ENCODE measurements at places on chromosomes 7 and 10.

GRCh38 chr10:130479926-130480325, 343.7 kb downstream of the GLRX3 start:
- DNase-seq = no peak

DNA sequence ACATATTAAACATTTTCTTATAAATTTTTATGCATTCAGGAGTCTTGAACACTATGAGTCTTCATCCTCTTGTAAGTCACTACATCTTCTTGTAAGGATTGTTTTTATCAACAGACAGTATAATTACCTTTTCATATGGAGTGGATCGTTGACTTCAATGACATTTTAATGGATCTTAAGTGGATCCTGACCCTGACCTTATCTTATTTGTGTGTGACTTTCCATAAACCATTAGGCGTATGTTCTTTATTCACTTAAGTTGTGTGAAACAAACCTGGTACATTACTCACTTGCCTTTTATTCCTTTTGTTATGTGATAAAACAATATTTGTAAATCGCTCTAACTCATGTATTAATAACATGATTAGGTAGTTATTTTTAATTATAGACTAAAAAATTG, 18.5 kb upstream of the SEMA3C start:
- no peak for DNase-seq

GRCh38 chr10:110040767-110041478, 33.1 kb downstream of the ADD3 start:
- DNase-seq = no peak

- DNase-seq = no peak
Observed at GRCh38 chr10:77105761-77106221, 531.8 kb downstream of the KCNMA1 start.

DNA sequence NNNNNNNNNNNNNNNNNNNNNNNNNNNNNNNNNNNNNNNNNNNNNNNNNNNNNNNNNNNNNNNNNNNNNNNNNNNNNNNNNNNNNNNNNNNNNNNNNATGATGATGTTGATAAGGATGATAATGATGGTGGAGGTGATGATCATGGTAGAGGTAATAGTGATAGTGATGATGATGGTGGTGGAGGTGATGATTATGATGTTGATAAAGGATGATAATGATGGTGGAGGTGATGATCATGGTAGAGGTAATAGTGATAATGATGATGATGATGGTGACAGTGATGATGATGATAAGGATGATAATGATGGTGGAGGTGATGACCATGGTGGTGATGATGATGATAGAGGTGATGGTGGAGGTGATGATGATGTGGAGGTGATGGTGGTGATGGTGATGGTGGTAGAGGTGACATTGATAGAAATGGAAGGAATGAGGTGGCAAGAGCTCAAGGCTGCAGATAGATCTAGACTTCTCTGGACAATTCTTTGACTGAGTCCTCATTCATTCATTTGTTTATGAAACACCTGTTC, 47.8 kb downstream of the FAM20C start:
- no peak for DNase-seq

GRCh38 chr7:131111081-131111576, 216.5 kb upstream of the MKLN1 start:
- DNase-seq = peak; percentile 45

DNA sequence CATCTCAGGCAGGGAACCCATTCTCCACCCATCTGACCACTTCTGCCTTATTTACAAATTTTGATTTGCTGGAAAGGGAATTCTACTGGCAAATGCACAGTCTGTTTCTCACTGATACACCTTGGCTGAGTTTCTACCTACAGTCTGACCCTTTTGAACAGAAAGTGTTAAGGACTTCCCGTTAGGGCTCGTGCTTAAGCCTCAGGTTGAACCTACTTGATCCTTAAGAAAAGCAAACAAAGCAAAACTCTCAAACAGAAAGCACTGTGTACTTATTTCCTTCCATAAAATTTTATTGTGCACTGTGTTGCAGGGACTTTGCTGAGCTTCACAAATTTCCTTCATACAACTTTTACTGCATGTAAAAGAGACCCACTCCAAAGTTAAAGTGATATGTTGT, 367.8 kb downstream of the NRG3 start:
- DNase-seq = peak; percentile 34

DNA sequence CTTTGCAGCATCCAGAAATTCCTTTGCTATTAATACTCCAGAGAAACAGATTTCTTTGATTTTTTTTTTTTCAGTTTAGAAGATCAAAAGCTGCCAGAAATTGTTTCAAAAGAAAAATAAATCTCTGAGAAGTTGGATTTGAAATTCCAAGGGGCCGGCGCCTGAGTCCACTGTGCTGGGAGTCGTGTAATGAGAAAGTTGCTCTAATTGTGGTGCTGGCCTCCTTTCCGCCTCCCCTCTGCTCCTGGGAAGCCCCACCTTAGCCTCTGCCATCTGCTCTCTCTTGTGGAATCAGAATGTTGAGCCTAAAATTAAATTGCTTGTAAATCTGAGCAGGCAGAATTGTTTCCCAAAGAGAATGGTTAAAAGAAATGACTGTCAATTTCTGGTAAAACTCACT, 93.3 kb downstream of the EMX2 start:
- DNase-seq = no peak

GRCh38 chr10:78225594-78225993, 191.9 kb downstream of the RPS24 start:
- no peak for DNase-seq

DNA sequence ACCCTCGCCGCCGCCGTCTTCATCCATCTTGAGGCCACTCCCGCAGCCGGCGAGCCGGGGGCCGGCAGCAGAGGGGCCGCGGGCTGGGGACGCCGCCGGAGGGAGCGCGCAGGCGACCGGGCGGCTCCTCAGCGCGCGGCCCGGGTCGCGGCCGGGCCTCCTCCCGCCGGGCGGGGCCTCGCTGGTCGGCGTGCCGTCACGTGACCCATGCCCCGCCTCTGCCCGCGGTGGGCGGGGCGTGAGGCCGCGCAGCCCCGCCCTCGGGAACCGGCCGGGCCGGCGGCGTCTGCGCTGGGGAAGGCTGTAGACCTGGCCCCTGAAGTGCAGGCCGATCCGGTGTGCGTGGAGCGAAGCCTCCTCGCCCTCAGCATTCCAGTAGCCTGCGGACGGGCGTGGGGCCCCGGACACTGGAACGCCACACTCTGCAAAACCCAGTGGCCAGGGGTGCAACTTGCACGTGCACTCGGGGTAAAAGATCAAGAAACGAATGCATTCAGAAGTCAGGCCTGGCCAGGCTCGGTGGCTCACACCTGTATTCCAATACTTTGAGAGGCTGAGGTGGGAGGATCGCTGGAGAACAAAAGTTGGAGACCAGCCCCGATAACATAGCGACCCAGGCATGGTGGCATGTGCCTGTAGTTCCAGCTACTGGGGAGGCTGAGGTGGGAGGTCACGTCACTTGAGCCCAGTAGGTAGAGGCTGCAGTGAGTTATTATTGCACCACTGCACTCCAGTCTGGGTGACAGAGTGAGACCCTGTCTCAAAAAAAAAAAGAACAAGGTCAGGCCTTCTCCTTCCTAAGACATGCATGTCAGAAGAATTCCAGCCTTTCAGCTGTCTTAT, at the start of gene CYTH3:
CYTH3 (minus strand) TSS at position 144 of the 843 bp plus-strand sequence; CDS start at position 27, 117 bp downstream.
- DNase-seq = peak; percentile 69

GRCh38 chr7:152924826-152925411, 165.4 kb downstream of the ACTR3B start:
- DNase-seq = no peak

DNA sequence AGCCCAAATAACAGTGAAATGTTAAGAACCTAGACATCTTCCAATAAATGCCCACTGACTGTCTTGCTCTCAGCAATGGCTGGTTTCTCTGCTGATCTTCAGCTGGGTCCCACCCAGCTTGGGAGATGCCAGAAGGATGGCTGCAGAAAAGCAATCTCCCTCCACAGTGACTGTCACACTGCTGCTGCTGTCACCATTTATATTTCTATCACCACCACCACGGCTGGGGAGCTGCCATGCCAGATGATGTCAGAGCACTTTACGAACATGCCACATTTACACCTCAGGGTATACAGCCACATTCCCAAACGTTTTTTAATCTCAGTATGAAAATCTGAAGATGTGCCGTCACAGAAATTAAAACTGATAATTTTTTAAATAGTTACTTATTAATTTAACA, 29.8 kb upstream of the FRMD4A start:
- no peak for DNase-seq

GRCh38 chr7:116509982-116510579, 10.5 kb downstream of the CAV2 start:
- no peak for DNase-seq

DNA sequence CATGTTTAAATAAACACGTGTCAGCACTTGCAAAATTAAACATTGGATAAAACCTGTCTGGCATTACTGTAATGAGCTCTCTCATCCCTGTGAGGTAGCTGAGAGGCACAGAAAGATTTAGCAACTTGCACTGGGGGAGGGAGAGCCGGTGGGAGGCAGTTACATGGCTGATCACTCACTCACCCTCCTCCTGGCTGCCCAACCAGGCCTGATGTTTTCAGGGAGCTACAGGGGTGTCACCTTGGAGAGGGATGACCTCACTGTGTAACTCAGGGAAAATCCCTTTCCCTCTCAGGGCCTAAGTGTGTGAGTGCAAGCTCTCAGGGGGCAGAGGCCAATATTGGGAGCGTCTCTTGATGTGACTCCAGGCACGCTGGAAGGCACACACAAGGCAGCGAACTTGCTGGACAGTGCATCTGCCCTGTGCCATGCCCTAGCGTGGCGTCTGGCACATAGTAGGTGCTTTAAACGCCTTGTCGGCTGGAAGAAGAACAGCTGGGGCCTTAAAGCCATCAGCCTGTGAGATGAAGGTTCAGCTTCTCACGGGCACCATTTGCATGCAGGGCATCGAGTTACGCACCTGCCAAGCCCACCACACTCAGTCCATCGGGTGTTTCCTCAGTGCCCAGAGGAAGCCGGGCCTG, 51.1 kb downstream of the ELFN1 start:
- DNase-seq = no peak

DNA sequence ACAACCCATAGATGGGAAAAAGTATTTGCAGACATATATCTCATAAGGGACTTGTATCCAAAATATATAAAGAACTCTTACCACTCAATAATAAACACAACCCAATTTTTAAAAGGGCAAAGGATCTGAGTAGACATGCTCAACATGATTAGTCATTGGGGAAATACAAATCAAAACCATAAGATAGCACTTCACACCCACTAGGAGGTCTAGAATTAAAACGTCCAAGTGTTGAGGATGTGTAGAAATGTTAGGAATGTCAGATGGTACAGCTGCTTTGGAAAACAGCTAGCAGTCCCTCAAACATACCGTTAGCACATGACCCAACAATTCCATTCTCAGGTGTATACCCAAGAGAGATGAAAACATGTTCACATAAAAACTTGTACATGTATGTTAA, 8.3 kb downstream of the PSTK start:
- no peak for DNase-seq

- no peak for DNase-seq
Observed at GRCh38 chr7:25927626-25927978, 224.4 kb upstream of the NFE2L3 start.

DNA sequence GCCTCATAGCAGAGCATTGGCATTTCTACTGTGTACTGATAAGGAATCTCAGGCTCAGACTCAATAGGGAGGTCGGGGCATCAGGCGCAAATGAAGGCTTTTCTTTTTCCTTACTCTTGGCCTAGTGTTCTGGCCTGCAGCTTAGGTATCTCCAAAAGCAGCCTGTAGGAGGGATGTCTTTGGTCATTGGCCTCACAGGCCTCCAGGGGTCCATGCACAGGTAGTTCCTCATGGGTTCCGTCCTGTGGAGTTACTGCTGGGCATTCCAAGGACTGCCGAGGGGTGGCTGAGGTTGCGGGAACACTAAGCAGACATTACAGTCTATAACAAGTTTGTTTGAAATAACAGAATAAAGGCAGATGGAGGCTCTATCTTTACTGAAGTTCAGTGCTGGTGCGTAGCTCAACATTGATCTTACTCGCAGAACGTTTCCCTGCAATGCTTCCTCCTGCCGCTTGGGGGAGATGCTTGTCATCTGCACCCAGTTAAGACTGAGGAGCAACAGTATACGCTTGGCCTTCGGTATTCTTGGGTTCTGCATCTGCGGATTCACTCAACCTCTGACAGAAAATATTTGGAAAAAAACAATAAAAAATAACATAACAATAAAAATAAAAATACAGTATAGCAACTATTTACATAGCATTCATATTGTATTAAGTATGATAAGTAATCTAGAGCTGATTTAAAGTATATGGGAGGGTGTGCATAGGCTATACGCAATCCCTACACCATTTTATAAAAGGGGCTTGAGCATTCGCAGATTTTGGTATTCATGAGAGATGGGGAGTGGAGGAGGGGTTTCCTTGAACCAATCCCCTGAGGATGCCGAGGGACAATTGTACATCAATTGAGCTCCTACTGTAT, 58.9 kb downstream of the SH2D4B start:
- DNase-seq = peak; percentile 14

GRCh38 chr10:13502380-13502779, 26.4 kb downstream of the BEND7 start:
- no peak for DNase-seq

DNA sequence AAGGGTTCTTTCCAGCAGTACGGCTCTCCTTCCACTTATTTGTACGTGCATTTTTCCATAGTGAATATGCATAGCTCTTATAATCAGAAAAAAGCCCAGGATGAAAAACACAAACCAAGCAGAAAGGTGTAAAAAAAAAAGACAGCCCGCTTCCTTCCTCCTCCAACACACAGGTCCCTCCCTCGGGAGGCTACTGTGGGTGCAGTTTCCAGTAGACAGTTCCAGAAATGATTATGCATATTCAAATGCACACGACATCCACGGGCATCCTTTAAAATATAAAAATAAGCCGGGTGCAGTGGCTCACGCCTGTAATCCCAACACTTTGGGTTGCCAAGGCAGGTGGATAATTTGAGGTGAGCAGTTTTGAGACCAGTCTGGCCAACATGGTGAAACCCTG, 59.9 kb downstream of the TNRC18 start:
- no peak for DNase-seq

DNA sequence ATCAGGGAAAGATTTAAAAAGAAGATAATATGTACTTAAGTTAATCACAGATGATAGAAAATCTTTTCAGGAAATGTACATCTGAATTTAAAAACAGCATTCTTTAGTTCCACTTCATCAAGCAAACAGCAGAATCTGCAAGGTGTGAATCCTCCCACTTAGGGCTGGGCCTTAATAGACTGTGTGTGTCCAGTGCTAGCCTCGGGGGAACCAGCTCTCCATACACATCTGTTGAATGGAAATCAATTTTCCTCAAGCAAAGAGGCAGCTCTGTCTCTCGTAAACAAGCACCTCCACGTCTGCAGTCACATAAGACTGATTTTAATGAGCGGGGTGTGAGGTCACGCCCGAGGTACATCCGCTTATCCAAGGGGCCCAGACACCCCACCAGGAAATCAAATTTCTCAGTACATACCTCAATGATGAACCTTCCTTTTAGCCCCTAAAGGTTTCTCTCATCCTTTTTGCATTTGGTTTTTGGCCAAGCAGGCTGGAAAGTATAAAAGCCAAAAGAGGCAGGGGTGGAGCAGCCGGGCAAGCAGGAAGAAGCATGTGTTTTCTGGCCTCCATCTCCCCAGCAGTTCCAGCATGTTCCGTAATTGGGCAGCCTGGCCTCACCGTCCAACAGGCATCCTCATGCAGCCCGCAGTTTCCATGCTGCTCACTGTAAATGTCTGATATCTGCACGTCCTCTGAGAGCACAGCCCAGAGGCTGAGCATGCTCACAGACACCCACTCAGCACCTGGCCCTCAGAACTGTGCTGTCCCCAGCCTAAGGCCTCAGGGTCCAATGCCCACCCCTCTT, 131.3 kb downstream of the GLI3 start:
- no peak for DNase-seq

- peak; percentile 3 for DNase-seq
Observed at GRCh38 chr7:16804674-16805439, at the start of gene AGR2. Gene AGR2 (minus strand): TSS chr7:16804999. CDS start chr7:16801796, 3,203 bp downstream.

Measured in NCI-H510A treated with DMSO at 0.1 percent for 48 hours (cell line).